ENCODE measurements at places on chromosomes 5 and 9.

- DNase-seq = no peak
Measured at GRCh38 chr9:130990978-130991777, 17.8 kb upstream of the LAMC3 start.

DNA sequence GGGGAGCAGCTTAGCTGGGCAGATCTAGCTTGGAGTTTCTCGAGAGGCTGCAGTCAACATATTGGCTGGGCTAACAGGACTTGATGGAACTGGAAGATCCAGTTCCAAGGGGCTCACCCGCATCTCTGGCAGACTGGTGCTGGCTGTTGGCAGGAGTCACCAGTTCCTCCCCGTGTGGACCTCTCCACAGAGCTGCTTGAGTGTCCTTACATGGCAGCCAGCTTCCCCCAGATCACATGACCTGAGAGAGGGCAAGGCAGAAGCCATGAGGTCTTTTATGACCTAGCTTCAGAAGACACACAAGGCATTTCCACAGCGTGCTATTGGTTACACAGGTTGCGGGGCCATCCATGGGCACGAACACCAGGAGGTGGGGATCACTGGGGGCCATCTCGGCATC, 26.4 kb upstream of the RXRA start:
- DNase-seq = no peak

DNA sequence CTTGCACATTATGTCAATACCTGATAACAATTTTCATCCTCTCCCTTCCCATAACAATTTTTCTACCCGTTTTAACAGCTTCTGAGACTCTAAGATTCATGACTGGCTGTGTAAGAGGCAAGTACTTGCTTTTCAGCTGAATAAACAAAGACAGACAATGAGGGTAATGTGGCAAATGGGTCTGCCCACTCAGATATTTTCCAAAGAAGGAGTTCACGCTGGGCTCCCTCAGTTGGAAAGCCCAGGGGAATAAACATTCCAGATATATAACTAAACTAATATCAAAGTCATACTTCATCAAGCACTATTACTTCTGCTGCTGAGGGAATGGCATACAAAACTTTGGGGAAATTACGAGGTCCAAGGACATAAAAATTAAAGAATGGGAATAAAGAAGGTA, 24.4 kb downstream of the MEGF9 start:
- no peak for DNase-seq

- DNase-seq = no peak
Measured at GRCh38 chr5:68478301-68479095, 262.9 kb downstream of the PIK3R1 start.

- no peak for DNase-seq
Measured at GRCh38 chr5:142886211-142886610, 116.0 kb downstream of the ARHGAP26 start.

- DNase-seq = no peak
Measured at GRCh38 chr5:156201788-156202403, 125.1 kb upstream of the SGCD start.

DNA sequence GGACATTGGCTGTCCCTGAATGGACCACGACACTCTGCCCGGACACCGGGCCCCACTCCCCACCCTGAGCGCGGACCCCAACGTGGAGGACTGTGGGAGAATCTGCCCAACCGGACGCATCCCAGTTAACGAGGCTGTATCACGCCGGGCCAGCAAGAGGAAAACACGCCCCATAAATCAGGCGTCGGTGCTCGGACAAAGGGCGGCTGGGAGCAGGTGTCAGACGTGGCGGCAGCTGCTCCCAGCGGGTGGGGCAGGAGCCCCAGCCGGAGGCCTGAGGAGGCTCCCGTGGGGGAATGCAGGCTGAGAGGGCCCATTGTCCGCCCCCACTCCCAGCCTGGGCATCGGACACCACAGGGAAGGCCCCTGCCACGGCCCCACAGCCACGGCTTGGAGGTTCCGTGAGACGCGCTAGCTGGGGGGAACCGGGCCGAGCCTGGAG, 19.2 kb downstream of the NOTCH1 start:
- no peak for DNase-seq
